ENCODE measurements at places on chromosomes 5 and 9.
A peak's percentile ranks its signal among the peaks of the same experiment; 100 is the strongest.

DNA sequence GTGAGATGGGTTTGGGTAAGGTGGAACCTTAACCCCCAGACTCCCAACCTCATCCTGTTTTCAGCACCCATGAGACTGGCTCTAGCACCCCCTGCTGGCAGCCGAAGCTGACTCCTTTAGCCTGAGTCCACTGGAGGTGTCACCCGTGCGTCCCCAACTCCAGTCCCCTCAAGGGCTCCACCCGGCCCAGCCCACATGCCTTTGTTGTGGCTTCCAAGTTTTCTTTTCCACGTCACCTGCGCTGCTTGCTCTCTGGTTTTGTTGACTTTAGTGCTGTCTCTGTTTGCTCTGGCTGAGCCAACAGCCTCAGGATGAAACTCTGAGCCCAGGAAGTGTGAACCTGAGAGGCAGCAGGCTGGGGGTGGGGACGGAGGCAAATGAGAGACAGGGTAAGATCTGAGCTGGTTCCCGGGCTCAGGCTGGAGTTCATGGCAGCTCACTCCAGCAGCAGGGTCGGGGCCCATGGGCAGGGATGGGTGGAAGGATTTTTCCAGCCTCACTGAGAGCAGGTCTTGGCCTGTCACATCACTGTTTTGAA lies 13.2 kb upstream of the AQP7 start:
- DNase-seq = peak; percentile 91

DNA sequence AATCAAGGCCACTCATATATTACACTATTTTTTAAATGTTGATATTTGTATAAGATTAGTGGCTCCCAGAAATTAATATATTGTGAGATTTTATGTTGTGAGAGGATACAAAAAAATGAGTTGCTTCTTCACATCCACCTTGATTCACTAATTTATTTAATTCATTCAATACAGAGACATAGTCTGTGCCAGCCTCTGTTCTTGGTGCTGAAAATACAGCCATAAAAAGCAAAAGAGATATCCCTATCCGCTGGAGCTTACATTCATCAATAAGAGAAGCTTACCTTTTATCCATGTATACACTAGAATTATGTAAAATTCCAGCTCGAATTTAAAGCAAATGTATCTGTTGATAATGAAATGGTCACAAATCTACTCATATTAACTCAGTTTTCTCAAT lies 92.2 kb upstream of the GABRG2 start:
- DNase-seq = no peak

- DNase-seq = no peak
Measured at GRCh38 chr5:138466900-138467710, 1.8 kb downstream of the EGR1 start.

DNA sequence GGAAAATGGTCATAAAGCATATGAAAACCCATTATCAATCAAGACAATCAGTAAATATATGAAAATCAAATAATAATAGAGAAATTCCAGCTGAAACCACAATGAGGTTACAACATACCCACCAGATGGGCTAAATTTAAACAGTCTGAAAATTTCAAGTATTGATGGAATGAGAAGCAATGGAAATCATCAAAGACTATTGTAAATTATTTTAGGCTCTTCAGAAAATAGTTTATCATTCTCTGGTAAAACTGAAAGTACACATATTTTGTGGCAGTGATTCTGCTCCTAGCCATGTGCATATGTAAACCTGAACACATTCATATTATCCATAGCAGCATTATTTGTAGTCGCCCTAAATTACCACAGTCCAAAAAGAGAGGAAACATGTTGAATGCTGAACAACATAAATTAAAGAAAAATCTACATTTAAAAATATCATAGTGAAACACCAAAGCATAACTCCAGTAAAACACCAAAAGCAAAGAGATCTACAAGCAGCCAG lies 215.3 kb downstream of the PRELID2 start:
- DNase-seq = no peak

All from bronchial epithelial cell (primary cell).